ENCODE measurements at places on chromosomes 2 and 18. TPM values are rescaled to one million over a fixed set of nuclear protein-coding genes. Genes with fewer than 3 reads are reported as not detected.

TMEM37 gene
- not detected for total RNA-seq

TMEM247 gene
- total RNA-seq, result not detected

IGFBP5 gene
- not detected for total RNA-seq

TRIM43 gene
- not detected for total RNA-seq

LYPD6B gene
- 0.43 TPM for total RNA-seq

GRCh38 chr18:80201739-80202138 is 45.6 kb downstream of the PARD6G start:
- no peaks in the 10 kb centered on the region for H3K27me3 ChIP-seq
- H3K4me1 ChIP-seq, result no peaks in the 10 kb centered on the region
- H3K27ac ChIP-seq, result no peak overlapping the region
- H3K36me3 ChIP-seq, result no peaks in the 10 kb centered on the region
- no peak for DNase-seq

GRCh38 chr2:117949806-117950205 is 64.1 kb downstream of the CCDC93 start:
- H3K4me1 ChIP-seq, result peaks cover 26% of the 10 kb centered on the region
- H3K36me3 ChIP-seq, result peaks cover 48% of the 10 kb centered on the region
- no peak overlapping the region for H3K4me3 ChIP-seq
- no peak overlapping the region for H3K27ac ChIP-seq
- no peaks in the 10 kb centered on the region for H3K27me3 ChIP-seq
- DNase-seq, result no peak

- no peaks in the 10 kb centered on the region for H3K27me3 ChIP-seq
- H3K4me3 ChIP-seq, result no peak overlapping the region
- H3K27ac ChIP-seq, result no peak overlapping the region
- peaks cover 7% of the 10 kb centered on the region for H3K4me1 ChIP-seq
- no peak for DNase-seq
- H3K36me3 ChIP-seq, result no peaks in the 10 kb centered on the region
Observed at GRCh38 chr2:22826703-22827102, 558.3 kb upstream of the KLHL29 start.

DNA sequence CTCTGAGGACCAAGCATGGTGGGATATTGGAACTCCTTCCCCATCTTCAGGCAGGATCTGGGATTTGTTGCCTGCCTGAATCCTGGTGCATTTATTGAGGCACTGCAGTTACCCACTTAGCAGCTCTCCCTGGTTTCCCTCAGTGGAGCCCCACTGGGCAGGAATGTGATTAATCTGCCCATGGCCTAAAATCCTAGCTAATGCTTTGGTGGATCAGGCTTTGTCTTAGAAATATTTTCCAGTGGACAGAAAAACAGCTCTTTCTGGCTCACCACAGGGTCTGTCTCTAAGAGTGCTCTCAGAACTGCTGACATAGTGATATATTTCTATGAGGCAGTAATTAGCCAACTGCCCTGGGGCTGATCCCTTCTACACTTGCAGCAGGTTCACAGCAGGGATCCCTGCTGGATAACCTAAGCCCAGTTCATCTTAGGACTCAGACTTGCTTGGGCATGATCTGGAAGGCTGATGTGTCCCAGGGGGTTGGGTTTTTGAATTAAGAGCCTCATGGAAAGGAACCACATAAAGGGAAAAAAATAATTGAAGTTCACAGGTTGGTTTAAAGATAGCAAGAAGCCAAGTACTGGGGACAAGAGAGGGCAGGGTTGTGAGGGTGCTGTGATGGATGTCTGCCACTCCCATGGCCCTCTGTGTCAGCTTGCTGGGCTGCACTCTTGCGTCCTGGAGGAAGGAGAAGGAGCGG is 44.3 kb upstream of the ZDBF2 start:
- no peaks in the 10 kb centered on the region for H3K36me3 ChIP-seq
- no peak overlapping the region for H3K4me3 ChIP-seq
- no peaks in the 10 kb centered on the region for H3K27me3 ChIP-seq

GRCh38 chr2:62814123-62814522 is 108.6 kb downstream of the EHBP1 start:
- H3K4me3 ChIP-seq, result no peak overlapping the region
- H3K36me3 ChIP-seq, result no peaks in the 10 kb centered on the region
- H3K27me3 ChIP-seq, result no peaks in the 10 kb centered on the region
- H3K27ac ChIP-seq, result no peak overlapping the region

- no peak overlapping the region for H3K4me3 ChIP-seq
- H3K27ac ChIP-seq, result no peak overlapping the region
- H3K4me1 ChIP-seq, result no peaks in the 10 kb centered on the region
- no peaks in the 10 kb centered on the region for H3K27me3 ChIP-seq
Observed at GRCh38 chr2:216991563-216991962, 131.7 kb upstream of the TNP1 start.

Measured in Karpas-422 (cell line).